ENCODE measurements at places on chromosomes 1 and 21.

DNA sequence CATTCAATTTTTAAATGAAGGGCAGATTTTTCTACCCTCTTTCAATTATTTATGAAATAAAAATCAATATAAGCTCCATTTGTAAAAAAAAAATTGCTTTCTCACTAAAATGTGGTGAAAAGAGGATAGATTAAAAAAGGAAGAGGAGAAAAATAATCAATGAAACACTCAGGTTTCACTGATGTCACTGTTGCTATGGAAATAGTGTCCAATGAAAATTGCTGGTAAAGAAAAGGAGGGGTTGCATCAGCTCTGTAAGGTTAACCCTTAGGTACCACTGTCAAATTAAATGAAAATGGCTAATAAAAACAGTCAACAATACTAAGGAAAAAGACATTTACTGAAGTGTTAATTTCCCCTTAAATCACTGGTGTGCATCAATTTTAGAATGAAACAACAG lies 91.6 kb upstream of the TTC39A start:
- DNase-seq, result no peak

GRCh38 chr1:23408797-23409290 lies 15.7 kb downstream of the TCEA3 start:
- no peak for DNase-seq

- DNase-seq, result no peak
Observed at GRCh38 chr1:24181619-24182018, 5.5 kb downstream of the IFNLR1 start.

- DNase-seq, result no peak
Observed at GRCh38 chr1:2595812-2596529, 9.4 kb downstream of the PRXL2B start.

DNA sequence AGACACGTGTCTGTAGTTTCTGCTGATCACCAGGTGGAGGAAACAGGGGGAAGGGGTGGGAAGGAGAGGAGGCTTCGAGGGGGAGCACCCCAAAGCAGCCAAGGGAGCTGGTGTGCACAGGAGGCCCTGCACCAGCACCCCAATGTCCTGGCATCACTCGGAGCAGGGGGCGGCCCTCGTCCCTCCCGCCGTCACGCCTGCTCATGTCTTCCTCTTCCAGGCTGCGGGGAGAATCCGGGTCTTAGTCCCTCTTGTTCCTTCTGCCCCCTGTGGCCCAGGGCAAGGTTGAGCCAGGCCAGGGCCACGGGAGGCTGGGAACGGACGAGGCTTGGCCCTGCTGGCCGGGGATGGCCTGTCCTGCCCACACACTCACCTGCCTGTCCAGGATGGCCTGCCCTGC lies 21.4 kb upstream of the ARHGEF16 start:
- DNase-seq, result no peak

DNA sequence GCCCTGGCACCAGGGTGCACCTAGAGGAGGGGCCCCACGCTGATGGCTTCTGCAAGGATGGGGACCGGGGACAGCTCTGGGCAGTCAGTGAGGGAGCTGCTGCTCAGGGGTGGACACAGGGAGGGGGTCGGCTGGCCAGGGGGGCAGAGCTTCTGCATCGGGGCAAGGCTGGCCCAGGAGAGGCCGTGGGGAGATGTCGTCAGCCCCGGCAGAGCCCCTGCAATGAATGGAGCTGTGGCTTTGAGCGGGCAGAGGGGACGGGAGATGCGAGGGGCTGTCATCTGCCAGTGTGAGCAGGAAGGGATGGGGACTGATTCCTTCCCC lies 31.8 kb downstream of the SLX9 start:
- DNase-seq, result no peak

GRCh38 chr1:82377201-82377884 lies 576.6 kb downstream of the ADGRL2 start:
- no peak for DNase-seq

DNA sequence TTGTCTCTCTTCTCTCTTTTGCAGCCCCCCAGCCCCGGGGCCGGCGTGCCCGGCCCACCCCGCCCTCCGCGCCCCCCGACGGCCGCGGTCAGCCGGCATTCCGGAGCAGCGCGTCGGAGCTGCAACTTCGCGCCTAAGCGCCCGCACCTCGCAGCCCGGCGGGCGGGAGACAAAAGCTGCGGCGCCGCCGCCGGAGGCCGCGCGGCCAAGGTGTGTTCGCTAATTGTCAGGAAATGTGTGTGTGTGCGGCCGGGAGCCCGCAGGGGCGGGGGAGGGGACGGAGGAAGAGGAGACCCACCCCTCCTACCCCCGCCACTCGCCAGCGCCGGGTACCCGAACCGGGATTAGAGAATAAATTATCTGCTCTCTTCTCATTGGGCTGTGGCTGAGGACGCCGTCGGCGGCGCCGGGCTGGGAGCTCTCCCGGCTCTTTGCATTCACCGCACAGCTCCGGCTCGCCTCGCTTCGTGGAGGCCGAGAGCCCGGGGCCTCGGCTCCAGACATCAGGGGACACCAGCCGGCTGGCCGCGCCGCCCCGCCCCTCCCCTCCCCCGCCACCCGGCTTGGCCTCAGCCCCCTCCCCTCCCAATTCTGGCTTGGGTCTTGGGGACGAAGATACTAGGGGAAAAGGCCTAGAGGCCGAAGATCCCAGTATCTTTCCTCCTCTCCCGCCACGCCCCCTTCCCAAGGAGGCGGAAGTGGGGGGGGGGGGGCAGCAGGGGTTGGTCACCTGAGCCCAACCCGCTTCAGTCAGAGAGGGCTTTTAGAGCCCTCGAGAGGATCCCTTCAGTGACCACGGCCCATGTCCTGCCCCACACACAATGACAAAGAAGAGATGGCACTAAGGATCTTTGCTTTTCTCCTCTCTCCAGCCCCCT lies 1.3 kb upstream of the BLACAT1 start:
- no peak for DNase-seq

GRCh38 chr1:208230668-208231529 lies 13.3 kb downstream of the PLXNA2 start:
- DNase-seq, result no peak
